Stimulated activated CD8-positive, alpha-beta memory T cell treated with anti-CD3 and anti-CD28 coated beads, Interleukin-7, amount 100 ng/mL, for 4 hours (primary cell): ENCODE measurements at places on chromosomes 11 and 22.

- no peak for DNase-seq
Observed at GRCh38 chr22:38180841-38181452, 683 bp downstream of the PLA2G6 start.

DNA sequence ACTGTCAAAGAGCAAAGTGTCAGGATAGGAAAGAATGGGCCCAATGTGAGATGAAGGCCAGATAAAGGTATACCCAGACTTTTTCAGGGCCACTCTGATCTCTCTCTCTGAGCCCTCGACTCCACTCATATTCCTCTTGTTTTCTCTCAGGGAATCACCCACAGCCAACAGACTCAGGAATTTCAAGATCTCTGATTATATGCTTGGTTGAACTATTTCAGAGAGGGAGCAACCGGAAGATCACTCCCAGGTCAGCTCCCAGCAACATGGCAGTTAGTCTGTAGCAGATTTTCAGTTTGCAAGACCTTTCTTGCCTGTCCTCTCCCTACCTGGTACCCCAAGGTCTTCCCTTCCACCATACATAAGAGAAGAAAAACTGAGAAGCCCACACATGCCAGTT lies 102.5 kb downstream of the C11orf58 start:
- DNase-seq: no peak

DNA sequence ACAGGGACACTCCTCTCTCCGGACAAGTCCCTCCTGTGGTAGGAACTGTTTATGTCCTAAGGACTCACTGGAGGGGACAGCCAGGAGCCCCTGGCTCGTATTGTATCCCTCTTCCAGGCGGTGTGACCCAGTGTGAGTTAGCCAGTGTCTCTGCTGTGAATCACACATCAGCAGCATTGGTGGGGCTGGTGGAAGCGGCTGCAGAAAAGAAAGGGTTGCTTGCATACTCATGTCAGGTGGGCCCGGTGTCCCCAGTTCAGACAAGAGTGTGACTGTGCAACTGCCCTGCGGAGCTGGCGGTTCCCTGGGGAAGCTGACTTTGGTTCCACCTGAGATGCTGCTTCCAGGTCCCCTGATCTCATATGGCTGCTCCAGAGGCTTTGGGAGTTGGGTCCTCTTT lies 99.4 kb downstream of the ZBTB16 start:
- DNase-seq: no peak

DNA sequence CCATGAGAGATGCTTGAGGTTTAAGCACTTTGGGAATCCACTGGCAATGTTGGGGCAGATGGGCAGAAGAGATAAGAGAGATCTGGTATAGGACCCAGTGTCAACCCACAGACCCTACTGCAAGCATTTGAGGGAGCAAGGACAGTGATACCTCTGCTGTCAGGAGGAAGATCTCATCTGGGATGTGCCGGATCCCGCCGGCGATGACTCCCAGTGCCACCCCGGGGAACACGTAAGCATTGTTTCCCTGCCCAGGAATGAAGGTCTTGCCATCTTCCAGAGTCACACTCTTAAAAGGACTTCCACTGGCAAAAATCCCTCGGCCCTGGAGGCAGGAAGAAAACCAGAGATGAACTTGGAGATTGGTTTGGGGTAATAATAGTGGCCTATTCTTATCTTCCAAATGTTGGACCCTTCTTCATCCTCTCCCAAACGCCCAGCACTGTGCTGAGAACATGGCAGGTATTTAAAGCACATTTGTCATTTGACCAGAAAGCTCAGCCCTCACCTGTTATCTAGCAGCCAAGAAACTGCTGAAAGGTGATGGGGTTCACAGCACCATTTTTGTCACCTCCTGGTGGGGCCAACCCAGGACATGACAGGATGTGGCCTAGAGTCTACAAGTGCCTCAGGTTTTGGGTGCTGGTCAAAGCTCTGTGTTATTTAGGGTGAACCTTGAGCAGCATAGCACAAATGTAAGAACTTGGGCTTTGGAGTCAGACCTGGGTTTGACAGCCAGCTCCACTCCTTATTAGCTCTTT lies 71.7 kb downstream of the CCDC81 start:
- DNase-seq: no peak

- DNase-seq: no peak
Observed at GRCh38 chr11:19642185-19643158, 70.2 kb upstream of the NAV2 start.

GRCh38 chr11:119999220-119999619 lies 138.7 kb downstream of the TRIM29 start:
- DNase-seq: no peak

GRCh38 chr11:59556917-59557348 lies 45.6 kb downstream of the OR4D9 start:
- DNase-seq: no peak

DNA sequence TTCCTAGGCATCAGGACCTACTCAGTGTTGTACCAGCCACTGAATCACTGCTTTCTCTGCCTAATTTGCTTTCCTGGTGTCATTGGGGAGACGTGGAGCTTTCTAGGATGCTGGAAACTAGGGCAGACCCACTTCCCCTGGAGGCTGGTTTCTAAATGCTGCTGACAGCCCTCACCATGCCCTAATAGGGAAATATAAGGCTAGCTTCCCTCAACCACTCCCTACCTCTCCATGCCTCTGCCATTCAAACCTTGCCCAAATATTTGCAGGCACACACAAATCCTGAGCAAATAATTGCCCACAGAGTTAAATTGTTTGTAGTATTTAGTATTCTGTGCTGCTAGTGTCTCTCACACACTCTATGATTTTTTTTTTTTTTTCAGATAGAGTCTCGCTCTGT lies 310.2 kb downstream of the DDX10 start:
- DNase-seq: no peak

GRCh38 chr11:94854770-94855633 lies 86.8 kb downstream of the AMOTL1 start:
- no peak for DNase-seq
